ENCODE measurements at places on chromosomes 6 and 20.

- DNase-seq: no peak
Observed at GRCh38 chr20:61931476-61932198, 134.0 kb downstream of the TAF4 start.

DNA sequence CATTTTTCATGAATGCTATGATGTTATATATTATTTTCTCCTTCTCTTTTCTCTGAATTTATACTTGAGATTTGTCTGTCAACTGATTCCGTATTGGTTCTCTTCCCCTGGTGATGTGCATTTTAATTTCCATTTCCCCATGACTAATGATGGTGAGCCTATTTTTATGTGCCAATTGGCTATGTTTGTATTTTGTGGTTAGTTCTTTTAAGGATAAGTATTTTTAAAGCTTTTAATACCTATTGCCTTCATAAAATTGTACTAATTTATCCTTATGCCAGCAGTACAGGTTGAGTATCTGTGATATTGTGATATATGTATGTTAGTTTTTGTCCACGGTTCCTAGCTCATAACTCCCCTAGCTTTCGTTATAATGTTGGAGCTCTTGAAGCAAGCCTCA, 2.8 kb downstream of the POLH start:
- no peak for DNase-seq

- DNase-seq: peak; percentile 26
Observed at GRCh38 chr6:12507636-12508035, 208.9 kb upstream of the PHACTR1 start.

DNA sequence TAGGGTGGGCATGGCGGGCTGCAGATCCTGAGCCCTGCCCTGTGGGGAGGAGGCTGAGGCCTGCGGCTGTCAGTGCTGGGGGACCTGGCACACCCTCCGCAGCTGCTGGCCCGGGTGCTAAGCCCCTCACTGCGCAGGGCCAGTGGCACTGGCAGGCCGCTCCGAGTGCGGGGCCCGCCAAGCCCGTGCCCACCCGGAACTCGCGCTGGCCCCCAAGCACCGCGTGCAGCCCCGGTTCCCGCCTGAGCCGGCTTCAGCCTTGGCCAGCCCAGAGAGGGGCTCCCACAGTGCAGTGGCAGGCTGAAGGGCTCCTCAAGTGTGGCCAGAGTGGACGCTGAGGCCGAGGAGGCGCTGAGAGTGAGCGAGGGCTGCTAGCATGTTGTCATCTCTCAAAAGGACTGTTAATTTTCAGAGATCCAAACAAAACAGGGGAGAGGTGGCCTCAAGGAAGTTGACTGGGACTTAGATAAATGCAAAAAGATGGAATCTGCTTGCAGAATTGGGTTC, 74.5 kb upstream of the RBM24 start:
- no peak for DNase-seq

DNA sequence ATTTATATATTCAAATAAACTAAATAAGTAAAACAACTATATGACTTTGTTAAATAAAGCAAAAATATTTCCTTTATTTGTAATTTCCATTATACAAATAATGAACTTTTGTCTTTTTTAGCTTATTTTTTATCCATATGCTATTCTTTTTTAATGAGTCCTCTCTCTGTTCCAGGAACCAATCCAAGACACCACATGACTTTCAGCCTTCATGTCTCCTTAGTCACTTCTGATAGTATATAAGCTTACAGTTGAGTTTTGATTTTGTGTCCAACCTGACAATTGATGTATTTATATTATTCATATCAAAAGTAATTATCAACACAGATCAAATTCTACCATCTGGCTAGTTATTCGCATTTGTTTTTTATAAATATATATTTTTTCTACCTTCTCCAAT, 582.3 kb upstream of the GJE1 start:
- no peak for DNase-seq

GRCh38 chr20:19832875-19833274, 74.8 kb downstream of the RIN2 start:
- no peak for DNase-seq

GRCh38 chr20:57837208-57838035, 127.6 kb upstream of the PMEPA1 start:
- no peak for DNase-seq

DNA sequence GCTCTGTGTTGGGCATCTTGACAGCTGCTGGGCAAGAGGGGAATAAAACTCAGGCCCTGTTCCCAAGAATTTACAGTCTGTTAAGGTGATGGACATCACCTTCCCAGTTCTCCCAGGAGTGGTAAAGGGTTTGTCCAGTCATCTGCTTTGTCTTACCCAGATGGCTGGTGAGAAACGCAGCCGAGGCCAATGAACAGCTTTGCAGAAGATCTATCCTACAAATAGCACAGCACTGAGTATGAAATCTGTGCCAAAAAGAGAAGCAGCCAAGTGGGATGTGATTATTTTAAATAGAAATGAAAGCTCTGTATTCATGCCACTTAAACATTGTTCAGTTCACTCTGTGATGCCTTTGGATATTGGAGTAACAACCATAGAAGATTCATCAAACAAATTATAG, 132.7 kb upstream of the SLC22A16 start:
- DNase-seq: no peak

- DNase-seq: peak; percentile 1
Observed at GRCh38 chr6:111173946-111174345, 86.6 kb downstream of the SLC16A10 start.

- no peak for DNase-seq
Observed at GRCh38 chr6:8948733-8949132, 513.4 kb upstream of the SLC35B3 start.

DNA sequence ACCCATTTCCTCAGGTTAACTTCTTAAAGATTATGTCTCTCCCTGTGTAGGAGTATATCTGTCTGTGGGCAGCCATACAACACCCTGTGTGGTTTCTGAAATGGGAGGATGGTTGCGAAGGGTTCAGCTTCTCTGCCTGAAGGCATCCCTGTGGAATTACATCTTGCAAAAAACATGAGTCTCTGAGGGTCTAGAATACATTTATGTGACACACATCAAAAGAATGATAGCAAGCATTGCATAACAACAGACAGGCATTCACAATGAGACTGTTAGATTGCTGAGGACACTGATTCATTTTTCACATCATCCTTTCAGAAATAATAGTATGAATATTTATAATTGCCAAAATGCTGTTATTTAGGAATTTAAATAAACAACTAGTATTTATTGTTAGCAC, 670.9 kb downstream of the HTR1B start:
- peak; percentile 74 for DNase-seq

DNA sequence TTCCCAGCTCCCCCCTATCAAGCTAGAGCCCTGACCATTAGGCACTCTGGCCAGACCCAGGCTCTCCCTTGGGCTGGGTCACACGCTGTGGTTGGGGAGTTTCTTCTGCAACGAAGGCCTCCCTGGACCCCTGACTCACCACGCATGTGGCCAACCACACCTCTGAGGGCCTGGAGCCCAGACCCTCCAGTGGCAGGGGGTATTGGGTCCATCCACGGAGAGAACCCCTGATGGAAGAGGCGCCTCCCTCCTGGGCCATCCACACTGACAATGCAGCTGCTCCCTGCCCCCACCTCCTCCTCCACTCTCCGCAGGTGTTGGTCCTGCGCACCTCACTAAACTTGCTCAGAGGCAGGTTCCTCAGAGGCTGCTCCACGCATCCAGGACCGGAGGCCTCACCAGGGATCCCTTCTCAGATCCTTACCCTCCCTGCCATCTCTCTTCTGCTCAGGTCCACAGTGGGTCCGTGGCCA, 125.4 kb downstream of the RNASET2 start:
- no peak for DNase-seq

DNA sequence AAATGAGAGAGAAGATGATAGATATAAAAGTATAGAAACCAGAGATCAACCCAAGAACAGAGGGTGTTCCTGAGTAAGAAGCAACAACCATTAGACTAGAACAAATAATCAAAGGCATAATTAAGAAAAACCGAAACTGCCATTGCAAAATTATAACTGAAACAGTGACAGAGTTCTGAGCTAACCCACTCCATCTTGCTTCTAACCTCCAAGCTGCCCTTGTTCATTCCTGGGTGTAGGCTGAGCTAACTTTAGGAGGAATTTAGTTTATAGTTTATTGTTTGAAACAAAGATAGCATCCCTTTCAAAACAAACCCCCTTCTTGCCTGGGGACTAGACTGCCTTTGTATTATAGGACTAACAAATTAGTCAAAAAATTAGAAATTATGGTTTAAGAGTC, 56.1 kb upstream of the PRND start:
- no peak for DNase-seq

DNA sequence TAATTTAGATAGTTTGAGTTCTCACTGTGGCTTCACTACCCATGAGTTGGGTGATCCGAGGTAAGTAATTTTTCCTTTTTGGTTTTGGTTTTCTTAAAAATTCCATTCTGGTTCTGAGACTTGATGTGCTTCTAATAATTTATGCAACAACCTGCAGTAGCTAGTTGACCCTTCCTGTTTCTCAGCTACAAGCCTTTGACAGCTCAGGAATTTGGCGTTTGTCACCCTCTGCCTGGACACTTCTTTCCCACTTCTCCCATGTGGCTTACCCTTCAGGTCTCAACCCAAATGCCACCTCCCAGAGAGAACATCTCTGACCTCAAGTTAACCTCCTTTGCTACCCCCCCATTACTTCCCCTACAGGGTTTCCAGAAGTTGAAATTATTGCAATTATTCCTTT, 49.7 kb upstream of the TSHZ2 start:
- DNase-seq: peak; percentile 49

- DNase-seq: peak; percentile 63
Observed at GRCh38 chr6:158879180-158879579, 60.0 kb upstream of the EZR start.

DNA sequence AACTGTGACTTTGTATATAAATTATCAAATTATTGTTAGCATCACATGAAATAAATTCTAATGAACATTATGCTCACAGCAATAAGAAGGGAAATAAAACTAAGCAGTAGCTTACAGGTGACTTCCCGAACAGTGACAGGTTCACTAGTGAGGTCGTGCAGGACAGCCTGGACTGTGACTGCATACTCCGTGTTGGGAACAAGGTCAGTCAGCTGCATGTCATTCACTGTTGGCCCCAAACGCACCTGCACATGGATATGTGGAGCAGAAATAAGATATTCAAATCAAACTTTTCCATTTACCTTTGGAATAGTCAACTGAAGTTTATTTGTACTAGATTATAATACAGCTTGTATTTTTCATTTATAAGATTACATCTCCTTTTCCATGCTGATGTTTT, 60.6 kb downstream of the COL12A1 start:
- no peak for DNase-seq

GRCh38 chr6:168540713-168541291, 99.8 kb downstream of the SMOC2 start:
- DNase-seq: no peak

DNA sequence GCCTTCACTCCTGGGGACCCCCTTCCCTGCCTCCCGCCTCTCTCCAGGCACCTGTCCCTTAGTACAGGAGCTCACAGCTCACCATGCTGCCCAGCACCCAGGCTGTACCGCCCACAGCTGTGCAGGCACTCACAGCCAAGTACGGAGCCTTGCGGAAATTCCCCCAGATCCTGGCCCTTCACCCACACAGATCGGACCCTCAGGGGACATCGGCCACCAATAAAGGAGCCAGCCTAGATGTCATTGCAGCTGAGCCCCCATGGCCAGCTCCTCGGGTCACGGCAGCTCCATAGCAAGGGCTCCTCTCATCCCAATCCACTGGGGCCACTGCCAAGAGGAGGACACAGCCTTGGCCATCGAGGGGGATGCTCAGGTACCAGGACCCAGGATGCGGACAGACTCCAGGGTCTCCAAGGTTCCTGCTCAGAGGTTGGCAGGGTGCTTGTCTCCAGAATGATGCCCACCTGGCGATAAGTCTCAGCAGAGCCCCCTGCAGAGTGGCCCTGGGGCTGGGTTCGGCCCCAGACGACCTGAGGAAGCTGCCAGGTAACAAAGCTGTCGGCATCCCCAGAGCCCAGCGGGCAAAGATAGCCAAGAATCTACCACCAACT, 82.3 kb downstream of the YTHDF1 start:
- DNase-seq: no peak

GRCh38 chr6:1645466-1646185, 35.9 kb downstream of the FOXC1 start:
- peak; percentile 58 for DNase-seq

DNA sequence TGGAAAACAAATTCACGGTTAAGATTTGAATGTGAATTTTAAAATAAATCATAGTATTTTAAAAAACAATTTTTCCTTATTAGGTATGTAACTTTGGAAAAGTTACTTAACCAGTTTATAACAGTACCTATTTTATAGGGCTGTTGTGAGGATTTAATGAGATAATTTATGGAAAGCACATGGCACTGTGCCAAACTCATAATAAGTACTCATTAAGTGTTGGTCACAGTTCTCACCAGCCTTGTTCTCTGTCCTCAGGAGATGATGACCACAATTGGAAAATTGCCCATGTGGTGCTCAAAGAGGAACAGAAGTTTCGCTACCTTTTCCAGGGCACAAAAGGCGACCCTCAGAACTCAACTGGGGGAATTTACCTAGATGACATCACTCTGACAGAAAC, 39.6 kb downstream of the MEP1A start:
- DNase-seq: no peak

DNA sequence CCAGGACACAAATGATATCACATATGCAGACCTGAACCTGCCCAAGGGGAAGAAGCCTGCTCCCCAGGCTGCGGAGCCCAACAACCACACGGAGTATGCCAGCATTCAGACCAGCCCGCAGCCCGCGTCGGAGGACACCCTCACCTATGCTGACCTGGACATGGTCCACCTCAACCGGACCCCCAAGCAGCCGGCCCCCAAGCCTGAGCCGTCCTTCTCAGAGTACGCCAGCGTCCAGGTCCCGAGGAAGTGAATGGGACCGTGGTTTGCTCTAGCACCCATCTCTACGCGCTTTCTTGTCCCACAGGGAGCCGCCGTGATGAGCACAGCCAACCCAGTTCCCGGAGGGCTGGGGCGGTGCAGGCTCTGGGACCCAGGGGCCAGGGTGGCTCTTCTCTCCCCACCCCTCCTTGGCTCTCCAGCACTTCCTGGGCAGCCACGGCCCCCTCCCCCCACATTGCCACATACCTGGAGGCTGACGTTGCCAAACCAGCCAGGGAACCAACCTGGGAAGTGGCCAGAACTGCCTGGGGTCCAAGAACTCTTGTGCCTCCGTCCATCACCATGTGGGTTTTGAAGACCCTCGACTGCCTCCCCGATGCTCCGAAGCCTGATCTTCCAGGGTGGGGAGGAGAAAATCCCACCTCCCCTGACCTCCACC, 42.2 kb downstream of the SIRPA start:
- DNase-seq: no peak

DNA sequence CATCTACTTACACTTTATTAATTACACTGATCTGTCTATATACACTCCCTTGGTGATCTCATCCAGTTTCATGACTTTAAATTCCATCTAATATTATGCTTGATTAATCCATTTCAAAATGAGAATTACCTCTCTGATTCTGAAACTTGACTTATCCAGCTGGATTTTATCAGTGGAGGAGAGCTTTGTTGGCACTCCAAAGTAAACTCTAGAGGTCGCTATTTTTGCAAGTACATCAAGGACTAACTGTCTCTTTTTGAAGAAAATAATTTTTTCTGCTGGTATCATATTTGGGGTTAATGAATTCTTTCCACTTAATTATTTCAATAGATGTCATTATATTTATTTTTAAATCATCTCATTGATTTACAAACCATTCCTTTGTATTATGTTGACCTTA, 630.3 kb upstream of the MAN1A1 start:
- no peak for DNase-seq

Measured in fibroblast of skin of right biceps (primary cell).